ENCODE measurements at places on chromosomes 5 and 9.

GRCh38 chr9:84484172-84484571, 143.6 kb upstream of the SLC28A3 start:
- DNase-seq, result no peak

DNA sequence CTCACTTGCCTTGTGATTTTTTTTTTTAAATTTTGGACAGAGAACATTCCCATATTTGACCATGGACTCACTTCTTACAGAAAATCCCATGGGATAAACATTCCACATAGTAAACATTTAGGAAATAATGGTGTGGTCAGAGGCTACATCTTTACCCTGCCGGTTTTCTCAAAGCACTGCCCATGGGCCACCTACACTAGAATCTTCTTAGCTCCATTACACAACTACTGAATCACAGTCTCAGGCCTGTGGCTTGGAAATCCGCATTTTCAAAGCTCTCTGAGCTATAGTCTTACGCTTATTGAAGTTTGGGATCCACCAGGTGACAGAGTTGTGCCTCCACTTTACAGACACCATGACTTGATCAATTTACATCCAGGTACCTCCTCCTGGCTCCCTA, 39.4 kb downstream of the ALG2 start:
- DNase-seq, result no peak

GRCh38 chr9:108913391-108913790, 20.5 kb downstream of the ELP1 start:
- no peak for DNase-seq

- no peak for DNase-seq
Observed at GRCh38 chr5:165360784-165361542, 1855.5 kb downstream of the MAT2B start.

GRCh38 chr9:137269231-137269772, 8.2 kb upstream of the TOR4A start:
- no peak for DNase-seq

GRCh38 chr5:135913713-135914626, 18.3 kb upstream of the IL9 start:
- no peak for DNase-seq

GRCh38 chr9:104774831-104775573, 11.1 kb downstream of the NIPSNAP3B start:
- peak; percentile 51 for DNase-seq

GRCh38 chr5:139524940-139525585, 36.1 kb upstream of the UBE2D2 start:
- DNase-seq, result peak; percentile 16

DNA sequence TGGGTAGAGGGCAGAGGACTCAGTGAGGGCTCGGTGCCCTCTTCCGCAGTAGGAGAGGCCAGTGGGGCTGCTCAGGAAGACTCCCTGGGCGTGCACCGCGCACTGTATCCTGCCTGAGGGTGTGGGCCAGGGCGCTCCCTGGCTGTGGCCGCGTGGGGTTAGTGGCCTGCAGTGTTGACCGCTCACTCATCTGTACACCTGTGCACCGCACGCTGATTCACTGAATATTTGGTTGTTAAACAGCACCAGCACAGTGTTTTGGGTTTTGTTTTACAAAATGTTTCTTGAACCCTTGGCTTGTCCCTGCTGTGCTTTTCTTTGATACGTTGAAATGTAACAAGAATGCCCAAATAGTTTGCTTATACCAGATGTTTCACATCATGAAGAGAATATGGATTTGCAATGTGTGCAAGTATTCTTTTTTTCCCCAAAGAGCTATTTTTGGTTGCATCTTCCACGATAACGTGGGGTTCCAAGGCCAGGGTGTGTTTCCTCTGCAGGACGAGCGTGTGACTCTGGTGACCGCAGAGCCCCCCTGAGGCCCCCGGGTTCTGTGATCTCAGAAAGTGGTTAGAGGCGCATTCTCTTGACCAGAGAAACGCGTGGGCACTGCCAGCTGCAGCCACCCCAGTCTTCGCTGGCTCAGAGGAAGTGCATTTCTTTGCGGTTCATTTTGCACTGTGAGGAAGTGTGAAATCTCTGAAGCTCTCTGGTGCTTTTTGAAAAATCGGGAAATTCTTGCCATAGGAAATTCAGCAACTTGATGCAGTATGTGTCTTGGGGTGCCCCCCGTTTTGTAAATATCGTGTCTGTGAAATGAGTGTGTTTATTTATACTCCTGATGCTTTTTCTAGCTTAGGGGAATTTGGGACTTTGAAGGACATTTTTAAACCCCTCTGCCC, 46.9 kb downstream of the AHRR start:
- peak; percentile 80 for DNase-seq

Data from GM13977 (cell line).